ENCODE measurements at places on chromosomes 5 and 9.

GRCh38 chr9:7320139-7320538, 479.4 kb downstream of the DMAC1 start:
- DNase-seq = peak; percentile 30

DNA sequence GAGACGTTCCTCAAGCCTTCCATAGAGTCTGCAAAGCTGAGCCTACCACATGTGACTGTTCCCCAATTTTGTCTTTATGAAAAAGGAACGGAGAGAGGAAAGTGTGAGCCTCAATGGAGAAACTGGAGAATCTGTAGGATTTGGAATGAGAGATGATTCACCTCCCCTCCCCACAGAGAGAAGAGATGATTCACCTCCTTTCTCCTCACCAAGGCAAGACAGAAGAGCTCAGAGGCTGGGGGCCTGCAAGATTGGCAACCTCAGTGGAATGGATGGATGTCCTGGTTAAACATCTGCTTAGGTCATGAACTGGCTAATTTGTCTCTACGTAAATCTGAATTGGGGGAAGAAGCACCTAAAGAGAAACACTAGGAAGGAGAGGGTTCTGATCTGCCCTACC, 17.0 kb upstream of the MOCS2 start:
- DNase-seq = peak; percentile 62

GRCh38 chr9:136023410-136024225, 62.4 kb upstream of the UBAC1 start:
- no peak for DNase-seq

DNA sequence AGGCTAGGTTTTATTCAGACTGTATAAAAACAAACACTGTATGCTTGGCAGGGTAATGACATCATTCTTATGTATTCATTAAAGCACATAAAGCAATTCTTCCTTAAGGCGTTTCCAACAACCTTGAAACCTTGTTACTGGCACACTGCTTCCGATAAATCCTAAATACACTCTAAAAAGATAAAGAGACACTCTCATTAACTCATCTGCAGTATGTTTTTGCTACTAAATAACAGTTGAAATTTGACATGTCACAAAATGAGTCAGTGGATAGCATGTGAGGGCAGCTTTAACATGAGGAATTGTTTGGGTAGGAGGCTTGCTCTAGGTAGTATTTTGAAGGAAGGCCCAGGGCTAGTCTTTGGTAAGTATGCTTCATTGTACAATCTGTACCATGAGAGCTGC, 13.7 kb downstream of the YIPF5 start:
- no peak for DNase-seq

DNA sequence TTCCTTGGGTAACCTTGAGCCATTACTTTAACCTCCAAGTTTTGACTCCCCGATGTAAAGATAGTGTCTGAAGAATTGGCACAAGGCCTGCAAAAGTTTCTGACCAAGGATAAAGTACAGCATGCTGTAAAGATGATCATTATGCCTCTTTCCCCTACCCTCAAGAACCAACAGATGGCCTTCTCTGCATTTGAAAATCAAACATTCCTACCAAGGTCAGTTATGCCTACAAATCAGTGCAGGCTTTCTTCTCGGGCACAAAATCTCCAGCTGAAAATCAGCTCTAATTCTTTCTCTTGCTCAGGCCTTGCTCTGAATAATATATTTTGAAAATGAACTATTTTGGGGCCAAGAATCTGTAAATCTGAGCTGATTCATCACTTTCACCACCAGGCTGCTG, 59.7 kb downstream of the PPP2R2B start:
- no peak for DNase-seq

DNA sequence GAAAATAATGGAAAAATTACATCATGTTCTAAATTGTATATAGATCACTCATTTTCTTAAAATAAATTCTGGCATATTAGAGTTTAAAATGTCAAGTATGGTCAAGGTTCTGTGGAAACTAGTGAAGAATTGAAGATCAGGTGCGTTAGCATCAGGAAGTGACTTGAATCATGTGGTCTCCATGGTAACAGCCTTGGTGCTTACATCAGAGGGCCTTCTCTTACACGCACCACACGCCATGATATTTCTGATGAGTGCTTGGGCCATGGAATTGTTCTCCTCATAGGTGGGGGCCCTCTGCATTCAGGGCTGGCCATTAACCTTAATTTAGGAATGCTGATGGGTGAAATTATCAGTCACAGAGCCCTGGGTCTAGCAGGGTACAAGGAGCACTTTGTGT, 288.1 kb upstream of the EFNA5 start:
- no peak for DNase-seq

DNA sequence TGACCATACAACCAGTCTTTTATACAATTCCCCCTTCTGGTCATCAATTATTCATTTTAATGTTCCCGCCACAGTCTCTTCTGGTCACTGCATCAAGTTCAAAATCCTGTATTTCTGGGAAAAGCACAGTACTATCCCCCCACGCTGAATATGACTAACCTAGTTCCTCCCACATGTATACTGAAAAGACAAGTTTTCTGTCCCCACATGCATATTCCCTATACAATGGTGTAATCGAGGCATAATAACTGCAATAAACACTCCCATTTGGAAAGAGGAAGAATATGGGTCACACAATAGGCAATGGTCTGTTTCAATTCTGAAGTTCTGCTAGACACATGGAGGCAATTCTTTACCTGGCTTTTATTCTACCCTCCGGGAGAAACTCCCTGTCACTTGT, 344.9 kb downstream of the EFNA5 start:
- DNase-seq = no peak

DNA sequence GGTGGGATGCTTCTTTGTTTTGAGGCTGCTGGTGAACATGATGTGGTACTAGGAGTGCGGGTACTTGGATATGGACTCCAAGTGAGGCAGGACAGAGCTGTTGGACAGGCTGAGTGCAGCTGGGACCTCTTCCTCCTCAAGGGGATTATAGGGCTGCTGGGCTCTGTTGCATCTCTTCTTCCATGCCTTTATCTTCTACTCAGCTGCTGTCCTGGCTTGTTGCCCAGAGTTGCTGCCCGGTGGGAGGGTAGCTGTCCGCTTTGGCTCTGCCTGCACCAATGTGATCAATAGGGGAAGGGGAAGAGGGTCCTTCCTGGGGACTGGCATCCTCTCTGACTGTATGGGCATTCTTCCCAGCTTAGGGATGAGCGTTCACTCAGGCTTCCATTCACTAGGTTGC, 1217.9 kb upstream of the ACO1 start:
- no peak for DNase-seq

GRCh38 chr5:7745882-7746610, 104.9 kb downstream of the CFAP90 start:
- DNase-seq = peak; percentile 68

GRCh38 chr5:1756481-1756880, 43.2 kb downstream of the MRPL36 start:
- DNase-seq = no peak

DNA sequence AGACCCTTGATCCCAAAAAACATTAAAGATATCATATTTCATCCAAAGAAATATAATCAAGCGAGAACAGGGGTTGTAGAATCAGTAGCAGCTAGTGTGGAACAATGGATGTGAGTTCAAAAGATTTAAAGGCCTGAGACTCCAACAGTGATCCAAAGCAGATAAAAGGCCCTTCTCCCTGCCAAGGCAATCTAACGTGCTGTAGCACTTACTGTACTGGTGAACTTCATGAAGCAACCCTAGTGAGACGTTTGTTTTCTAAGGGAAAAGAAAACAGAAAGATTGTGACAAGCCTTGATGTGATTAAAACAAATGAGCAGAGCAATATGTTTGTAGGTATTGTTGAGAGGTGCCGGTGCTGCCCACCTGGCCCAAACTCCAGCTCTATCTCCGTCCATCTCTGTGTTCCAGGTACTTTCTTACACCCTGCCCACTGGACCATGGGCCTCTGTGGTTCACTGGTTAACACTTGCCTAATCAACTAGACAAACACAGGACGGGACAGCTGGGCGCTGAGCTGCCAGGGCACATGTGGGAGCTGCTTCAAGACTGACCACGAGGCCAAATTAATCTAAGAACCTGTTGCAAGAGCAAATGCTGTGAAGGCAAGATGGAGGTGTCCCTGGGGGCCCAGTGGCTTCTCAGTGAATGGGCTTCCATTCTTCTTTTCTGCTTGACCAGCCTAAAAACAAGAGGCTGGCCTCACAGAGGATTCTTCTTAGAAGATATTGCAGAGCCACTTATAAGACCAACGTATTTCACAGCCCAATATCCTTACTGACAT, 265.5 kb downstream of the CWC27 start:
- DNase-seq = no peak

DNA sequence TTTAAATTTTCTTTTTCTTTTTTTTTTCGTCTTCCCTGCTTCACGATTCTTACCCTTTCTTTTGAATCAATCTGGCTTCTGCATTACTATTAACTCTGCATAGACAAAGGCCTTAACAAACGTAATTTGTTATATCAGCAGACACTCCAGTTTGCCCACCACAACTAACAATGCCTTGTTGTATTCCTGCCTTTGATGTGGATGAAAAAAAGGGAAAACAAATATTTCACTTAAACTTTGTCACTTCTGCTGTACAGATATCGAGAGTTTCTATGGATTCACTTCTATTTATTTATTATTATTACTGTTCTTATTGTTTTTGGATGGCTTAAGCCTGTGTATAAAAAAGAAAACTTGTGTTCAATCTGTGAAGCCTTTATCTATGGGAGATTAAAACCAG, 352.2 kb downstream of the NTRK2 start:
- DNase-seq = no peak

GRCh38 chr5:66886941-66887340, 290.7 kb downstream of the MAST4 start:
- DNase-seq = no peak

DNA sequence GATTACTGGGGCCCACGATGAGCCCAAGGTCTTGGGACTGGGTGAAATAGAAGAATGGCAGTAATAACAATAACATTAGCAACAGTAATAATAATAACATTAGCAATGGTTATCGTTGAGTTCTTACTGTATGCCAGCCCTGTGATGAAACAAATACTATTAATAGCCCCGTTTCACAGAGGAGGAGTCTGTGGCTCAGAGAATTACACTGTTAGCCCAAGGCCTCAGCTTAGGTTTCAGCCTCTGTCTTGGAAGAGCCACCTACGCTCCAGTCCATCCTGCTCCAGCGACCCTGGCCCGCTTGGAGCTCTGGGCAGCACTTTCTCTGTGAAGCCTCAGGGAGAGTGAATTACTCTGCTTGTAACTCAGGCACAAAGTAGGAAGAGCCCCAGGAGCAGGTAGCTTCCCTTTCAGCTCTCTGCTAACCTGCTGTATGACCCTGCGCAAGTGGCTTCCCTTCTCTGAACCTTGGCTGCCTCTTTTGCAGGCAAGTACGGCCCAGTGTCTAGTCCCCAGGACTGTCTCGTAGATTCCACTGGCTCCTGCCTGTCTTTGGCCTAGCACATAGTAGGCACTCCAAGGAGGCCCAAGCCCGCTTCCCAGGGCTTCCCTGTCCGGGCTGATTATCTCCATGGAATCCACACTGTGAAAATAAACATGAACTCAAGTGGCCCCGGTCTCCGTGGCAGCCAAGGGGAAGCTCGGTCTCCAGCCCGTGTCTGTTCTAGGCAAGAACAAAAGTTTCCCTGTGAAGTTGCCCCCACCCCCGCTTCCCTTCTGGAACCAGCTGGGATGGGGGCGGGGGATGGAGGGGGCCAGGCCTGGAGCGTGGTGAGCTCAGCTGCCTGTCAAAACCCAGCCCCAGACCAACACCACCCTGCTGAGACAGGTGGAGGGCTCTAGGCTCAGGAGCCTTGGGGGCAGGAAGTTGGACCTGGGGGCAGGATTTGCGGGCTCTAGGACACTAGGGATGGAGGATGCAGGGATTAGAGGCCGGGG, 26.2 kb upstream of the LMX1B start:
- no peak for DNase-seq

DNA sequence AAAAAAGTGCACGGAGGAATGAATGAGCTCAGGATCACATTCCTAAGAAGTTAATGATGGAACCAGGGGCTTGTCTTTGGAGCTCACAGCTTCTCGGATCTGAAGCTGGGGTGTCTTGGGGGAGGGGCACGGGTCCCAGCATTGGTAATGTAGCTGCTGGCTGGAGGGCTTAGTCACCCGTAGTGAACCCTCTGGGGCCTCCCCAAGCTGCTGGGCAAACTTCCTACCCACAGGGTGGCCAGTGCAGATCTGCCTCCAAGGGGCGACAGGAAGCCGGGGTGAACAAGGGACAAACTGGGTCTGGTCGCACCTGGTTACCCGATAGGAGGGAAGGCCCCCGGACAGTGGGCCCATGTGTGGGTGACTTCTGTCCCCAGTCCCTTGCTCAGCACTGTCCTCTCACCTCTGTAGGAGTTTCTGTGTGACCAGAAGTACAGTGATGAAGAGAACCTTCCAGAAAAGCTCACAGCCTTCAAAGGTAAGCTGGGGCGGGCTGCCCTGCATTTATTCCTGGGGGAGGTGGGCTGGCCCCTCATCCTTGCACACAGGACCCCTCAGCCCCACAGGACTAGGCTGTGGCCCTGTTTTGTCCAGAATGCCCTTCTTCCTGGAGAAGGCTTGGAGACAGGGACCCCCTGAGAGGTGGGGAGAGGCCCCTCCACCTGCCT, 14.1 kb upstream of the NUP214 start:
- no peak for DNase-seq

DNA sequence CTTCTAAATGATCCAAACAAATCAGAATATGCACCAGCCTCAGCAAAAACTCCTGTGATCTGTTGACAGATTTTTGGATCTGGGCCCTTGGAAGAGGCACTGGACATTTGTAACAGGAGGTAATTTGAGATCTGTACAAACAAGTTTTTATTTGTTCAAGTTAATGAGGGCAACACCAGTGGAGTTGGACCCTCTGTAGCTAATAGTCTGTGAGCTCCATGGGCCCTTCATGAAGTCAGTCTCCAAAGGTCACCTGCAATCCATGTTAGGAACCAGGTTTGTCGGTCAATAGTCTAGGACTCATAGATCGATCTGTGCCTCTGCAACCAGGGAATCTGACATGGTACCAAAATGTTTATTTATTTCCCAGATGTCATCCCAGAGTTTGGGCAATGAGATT, 40.9 kb downstream of the PAM start:
- DNase-seq = no peak
